ENCODE measurements at places on chromosomes 16 and 17.

GRCh38 chr16:89912627-89913026, 6.0 kb upstream of the MC1R start:
- no peak for DNase-seq
- H3K4me1 ChIP-seq: no peaks in the 10 kb centered on the region
- H3K36me3 ChIP-seq: peaks cover 15% of the 10 kb centered on the region
- no peak overlapping the region for H3K27ac ChIP-seq
- no peaks in the 10 kb centered on the region for H3K27me3 ChIP-seq

DNA sequence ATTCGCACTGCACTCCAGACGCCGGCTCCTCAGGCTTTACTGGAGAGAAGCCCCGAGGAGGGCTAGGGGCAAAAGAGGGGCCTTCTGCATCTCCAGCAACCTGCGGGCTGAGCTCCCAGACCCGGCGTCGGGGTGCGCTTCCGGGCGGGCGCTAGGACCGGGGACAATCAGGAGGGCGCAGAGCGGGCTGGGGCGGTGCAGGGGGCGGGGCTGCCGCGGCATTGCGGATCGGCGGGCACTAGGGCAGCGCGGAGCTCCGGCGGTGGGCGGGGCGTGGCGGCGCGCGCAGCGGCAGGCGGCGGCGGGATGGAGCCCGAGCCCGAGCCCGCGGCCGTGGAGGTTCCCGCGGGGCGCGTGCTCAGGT, at the start of gene TSEN54:
Gene TSEN54, plus strand, starts transcription at position 274 of the 364 bp plus-strand sequence. Its CDS starts 33 bp downstream, at position 307.
- peak within 1 kb of the TSS; percentile 90 for H3K4me3 ChIP-seq
- H3K4me1 ChIP-seq: peaks cover 10% of the 10 kb centered on the region
- peaks cover 8% of the 10 kb centered on the region for H3K36me3 ChIP-seq
- no peak for DNase-seq
- H3K27ac ChIP-seq: no peak within 1 kb of the TSS

- no peak overlapping the region for H3K4me3 ChIP-seq
- DNase-seq: no peak
- H3K27ac ChIP-seq: no peak overlapping the region
- H3K36me3 ChIP-seq: no peaks in the 10 kb centered on the region
- no peaks in the 10 kb centered on the region for H3K27me3 ChIP-seq
Measured at GRCh38 chr16:57945740-57946138, 25.2 kb downstream of the CNGB1 start.

DNA sequence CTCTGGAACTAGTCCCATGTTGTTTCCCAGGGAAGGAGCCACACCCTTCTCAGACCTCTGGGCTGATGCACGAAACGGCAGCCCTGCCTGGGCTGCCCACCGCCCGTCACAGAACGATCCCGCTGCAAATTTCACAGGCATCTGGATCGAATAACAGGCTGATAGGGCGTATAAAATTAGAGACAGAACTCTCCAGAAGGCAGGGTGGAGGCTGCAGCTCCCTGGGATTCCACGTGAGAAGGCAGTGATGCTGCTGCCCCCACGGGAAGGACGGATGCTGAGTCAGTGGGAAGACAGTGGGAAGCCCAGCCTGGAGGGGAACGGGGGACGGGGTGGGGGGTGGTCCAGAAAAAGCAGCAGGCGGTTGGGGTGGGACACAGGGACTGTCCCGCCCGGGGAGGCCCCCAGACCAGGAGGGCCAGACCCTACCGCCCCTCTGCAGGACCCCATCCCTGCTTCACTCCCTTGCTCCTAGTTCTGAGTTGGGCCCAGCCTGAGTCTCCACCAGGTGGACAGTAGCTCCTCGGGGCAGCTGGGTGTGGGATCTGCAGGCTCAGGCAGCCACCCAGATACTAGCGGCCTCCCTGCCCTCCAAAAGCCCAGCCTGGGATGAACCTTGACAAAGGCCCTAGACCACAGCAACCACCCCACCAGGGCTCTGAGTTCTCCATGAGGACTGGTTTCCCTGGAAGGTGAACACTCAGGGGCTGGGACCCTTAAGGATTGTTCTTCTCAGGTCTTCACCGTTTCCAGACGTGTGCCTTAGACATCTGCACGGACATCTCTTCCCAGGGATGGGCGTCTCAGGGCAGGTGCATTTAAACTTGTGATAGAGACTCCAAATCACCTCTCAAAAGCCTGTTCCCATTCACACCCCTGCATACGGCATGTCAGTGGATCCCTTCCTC, 117.8 kb downstream of the METRNL start:
- no peak for DNase-seq
- H3K4me1 ChIP-seq: no peaks in the 10 kb centered on the region
- H3K4me3 ChIP-seq: no peak overlapping the region
- no peaks in the 10 kb centered on the region for H3K27me3 ChIP-seq

GRCh38 chr17:37092071-37092470, 143.3 kb downstream of the AATF start:
- no peak overlapping the region for H3K27ac ChIP-seq
- no peaks in the 10 kb centered on the region for H3K27me3 ChIP-seq
- H3K4me3 ChIP-seq: no peak overlapping the region

GRCh38 chr16:56749672-56750491, 20.0 kb downstream of the NUP93 start:
- no peaks in the 10 kb centered on the region for H3K4me1 ChIP-seq
- no peak overlapping the region for H3K27ac ChIP-seq
- no peaks in the 10 kb centered on the region for H3K27me3 ChIP-seq
- DNase-seq: no peak

GRCh38 chr17:81240761-81241160, 1.6 kb downstream of the NDUFAF8 start:
- no peak overlapping the region for H3K27ac ChIP-seq
- no peak overlapping the region for H3K4me3 ChIP-seq
- no peaks in the 10 kb centered on the region for H3K27me3 ChIP-seq
- H3K36me3 ChIP-seq: 0 out of 2 replicates have a peak, but pooled peaks cover 6% of the 10 kb centered on the region
- peaks cover 7% of the 10 kb centered on the region for H3K4me1 ChIP-seq

- no peak overlapping the region for H3K4me3 ChIP-seq
- H3K27me3 ChIP-seq: no peaks in the 10 kb centered on the region
- no peak overlapping the region for H3K27ac ChIP-seq
- H3K4me1 ChIP-seq: no peaks in the 10 kb centered on the region
- no peak for DNase-seq
Measured at GRCh38 chr17:17070931-17071330, 28.7 kb downstream of the MPRIP start.

DNA sequence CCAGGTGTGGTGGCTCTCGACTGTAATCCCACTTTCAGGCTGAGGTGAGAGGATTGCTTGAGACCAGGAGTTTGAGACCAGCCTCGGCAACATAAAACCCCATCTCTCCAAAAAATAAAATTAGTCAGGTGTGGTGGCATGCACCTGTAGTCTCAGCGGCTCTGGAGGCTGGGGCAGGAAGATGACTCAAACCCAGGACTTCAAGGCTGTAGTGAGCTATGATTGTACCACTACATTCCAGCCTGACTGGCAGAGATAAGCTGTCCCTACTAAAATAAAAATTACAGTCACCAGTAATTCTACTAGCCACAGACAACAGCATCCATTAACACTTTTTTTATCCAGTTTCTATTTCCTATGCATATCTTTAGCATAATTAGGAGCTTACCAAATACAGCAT, 176.3 kb downstream of the CPPED1 start:
- no peaks in the 10 kb centered on the region for H3K36me3 ChIP-seq
- no peak overlapping the region for H3K4me3 ChIP-seq
- no peak overlapping the region for H3K27ac ChIP-seq
- no peak for DNase-seq

DNA sequence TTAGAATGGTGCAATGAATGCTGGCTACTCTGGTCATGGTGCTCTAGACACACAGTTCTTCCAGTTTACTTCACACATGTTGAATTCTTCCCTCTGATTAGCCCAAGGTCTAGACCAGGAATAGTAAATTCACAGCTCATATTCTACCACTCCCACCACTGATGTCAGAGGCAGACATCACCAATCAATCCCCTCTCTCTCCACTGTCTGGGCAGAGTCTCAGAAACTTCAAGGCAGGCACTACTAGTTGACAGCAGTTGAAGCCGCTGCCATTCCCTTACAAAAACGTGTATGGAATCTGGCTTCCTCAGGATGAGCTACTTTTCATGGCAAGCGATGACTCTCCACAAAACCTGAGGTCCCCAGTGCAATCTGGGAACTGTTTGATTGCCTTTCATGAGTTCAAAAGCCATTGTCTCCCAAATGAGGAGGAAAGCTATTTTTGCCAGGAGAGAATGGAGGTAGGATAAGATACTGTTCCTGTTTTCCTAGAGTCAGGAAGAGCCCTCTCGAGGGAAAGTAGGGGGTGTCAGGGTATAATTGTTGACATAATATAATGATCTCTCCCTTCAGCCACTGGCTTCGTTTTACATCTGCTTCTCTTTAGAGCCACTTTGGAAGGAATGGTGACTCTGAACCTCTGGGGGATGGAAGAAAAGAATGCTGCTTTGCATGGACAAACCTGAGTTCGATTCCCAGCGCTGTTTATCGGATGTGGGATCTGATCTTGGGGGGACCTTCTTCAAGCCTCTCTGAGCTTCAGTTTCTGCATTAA, 90.0 kb downstream of the FOXL1 start:
- DNase-seq: no peak
- H3K27ac ChIP-seq: no peak overlapping the region
- H3K27me3 ChIP-seq: no peaks in the 10 kb centered on the region
- H3K4me3 ChIP-seq: no peak overlapping the region
- no peaks in the 10 kb centered on the region for H3K36me3 ChIP-seq
- H3K4me1 ChIP-seq: no peaks in the 10 kb centered on the region

DNA sequence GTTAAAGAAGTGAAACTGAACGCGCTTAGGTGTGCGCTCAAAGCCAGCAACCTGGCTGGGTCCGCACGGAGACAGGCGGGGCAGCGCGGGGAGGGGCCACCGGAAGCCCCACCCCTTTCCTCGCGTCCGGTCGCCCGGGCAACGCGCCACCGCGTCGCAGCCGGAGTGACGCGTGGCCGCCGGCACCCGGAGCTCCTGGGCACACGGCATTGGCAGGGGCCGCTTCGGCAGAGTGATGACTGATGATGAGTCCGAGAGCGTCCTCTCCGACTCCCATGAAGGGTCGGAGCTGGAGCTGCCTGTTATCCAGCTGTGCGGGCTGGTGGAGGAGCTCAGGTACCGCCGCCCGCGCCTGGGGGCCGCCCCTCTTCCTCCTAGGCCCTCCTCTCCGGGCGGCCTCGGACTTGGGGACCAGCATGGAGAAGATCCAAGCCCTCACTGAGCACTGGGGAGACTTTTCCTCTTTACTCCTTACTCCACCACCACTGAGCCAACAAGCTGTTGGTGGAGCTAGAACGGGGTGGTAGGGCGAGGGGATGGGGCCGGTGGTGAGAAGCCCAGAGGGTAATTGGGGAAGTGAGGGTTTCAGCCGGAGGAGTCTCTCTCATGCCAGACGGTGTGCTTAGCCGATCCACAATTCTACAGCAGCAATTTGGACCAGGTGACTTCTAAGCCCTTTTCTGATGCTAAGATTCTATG, 44.9 kb downstream of the PRSS54 start:
- no peaks in the 10 kb centered on the region for H3K4me1 ChIP-seq
- DNase-seq: peak; percentile 64
- H3K27me3 ChIP-seq: no peaks in the 10 kb centered on the region
- 0 out of 2 replicates have a peak, but pooled peaks cover 3% of the 10 kb centered on the region for H3K36me3 ChIP-seq

GRCh38 chr17:66760324-66760723, 74.6 kb upstream of the CACNG5 start:
- H3K4me3 ChIP-seq: no peak overlapping the region
- 0 out of 2 replicates have a peak, but pooled peaks cover 3% of the 10 kb centered on the region for H3K4me1 ChIP-seq
- DNase-seq: no peak
- H3K27ac ChIP-seq: no peak overlapping the region
- no peaks in the 10 kb centered on the region for H3K27me3 ChIP-seq

DNA sequence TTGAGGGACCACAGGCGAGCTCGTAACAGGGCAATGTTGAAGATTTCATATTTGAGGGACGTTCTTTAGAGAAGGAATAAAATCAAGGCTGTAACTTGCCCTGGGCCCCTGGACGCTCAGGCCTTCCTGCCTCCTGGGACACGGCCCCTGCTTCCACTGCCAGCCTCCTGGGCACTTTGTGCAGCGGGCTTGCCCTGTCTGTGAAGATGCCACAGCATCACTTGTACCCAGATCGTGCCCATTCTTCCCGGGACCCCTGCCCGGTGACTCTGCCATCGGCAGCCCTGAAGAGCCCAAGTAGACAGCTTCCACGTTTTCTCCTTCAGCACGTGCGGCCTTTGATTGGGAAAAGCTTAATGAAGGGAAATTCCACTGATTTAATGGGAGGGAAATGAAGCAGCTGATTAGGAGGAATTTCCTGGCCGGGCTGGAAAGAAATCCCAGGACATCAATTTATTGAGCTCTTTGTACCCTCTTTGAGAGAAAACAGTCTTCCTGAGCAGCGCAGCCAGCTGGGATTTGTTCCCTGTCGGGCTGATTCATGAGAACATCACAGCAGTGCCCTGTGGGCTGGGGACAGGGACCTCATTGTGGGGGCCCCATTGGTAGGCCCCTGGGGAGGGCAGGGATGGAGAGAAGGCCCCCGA, 71.5 kb downstream of the CRISPLD2 start:
- DNase-seq: no peak
- H3K27ac ChIP-seq: no peak overlapping the region
- no peak overlapping the region for H3K4me3 ChIP-seq

DNA sequence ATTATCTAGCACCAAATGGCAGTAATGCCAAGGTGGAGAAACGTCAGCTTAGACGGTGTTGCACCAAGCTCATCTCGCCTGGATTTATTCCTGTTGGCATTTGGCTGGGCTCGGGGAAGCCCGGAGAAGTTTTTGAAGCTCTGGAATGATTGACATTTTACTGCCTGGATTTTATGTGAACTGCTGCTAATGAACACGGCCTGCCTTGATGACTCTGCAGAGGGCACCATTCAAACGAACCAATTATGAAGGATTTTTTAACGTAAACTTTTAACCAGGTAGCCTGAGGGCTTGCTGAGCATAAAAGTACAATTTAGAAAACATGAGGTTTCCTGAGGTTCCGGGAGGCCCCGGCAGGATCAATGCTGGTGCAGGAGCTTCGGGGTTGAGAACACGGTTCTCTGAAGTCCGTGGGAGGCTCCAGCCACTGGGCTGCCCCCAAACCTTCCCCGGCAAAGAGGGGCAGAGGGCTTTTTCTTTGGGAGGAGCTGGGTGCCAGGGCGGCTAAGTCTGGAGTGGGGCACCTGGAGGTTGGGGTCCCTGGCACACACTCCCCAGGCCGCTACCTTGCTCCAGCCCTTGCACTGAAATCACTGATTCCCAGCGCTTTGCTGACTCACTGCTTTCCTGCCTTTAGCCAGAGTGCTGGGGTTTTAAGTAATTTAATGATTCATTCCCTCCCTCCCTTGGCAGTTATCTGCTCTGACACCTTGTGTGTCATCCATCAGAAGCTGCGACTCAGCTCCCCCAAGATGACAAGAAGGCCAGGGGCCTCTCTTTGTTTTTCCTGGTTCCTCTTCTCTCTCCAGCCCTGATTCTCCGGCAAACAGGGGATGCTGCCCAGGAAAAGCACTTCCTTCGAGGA, 161.2 kb upstream of the IRX3 start:
- H3K4me1 ChIP-seq: no peaks in the 10 kb centered on the region
- no peaks in the 10 kb centered on the region for H3K36me3 ChIP-seq
- no peak for DNase-seq

- H3K4me3 ChIP-seq: no peak overlapping the region
- no peak overlapping the region for H3K27ac ChIP-seq
- H3K27me3 ChIP-seq: no peaks in the 10 kb centered on the region
- DNase-seq: no peak
Measured at GRCh38 chr16:74503412-74503811, 82.1 kb upstream of the CLEC18B start.

Measured in iPS DF 6.9 (cell line).